ENCODE measurements at places on chromosomes 7 and 10.

DNA sequence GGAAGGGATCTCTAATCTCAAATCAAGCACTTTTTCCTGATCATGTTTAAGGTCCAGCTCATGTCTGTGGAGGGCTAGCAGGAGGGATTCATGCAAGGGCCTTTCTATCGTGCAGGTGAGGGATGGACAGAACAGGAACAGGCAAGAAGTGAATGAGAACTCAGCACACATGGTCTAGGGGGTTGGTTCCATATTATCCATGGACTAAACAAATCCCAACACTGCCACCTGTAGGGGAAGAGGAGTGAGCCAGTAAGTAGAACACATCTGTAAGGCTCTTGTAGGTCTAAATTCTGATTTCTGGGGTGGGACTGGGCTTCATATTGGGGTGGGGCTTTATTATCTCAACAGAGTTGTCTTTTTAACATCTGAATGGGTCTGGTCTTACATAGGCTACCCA lies 138.0 kb upstream of the TARP start:
- no peak for DNase-seq

GRCh38 chr10:97593421-97593820 lies 3.9 kb downstream of the C10orf62 start:
- DNase-seq = no peak

GRCh38 chr7:2017481-2017891 lies 215.3 kb downstream of the MAD1L1 start:
- no peak for DNase-seq

DNA sequence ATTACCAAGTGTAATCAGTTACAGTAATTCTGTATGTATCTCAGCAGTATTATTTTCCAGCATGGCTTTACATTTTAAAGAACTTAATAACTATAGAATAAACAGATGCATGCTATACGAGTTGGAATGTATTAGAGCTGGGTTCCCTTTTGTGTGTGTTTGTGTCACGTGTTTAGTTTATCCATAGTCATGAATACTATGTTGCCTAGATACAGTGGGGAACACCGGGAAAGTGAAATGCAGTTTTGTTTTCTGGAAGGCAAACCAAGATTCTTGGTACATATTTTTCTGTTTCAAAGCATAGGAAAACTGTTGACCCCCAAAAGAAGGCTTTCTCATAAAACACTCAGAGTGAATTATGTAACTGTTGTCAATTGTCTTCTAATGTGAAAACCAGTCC lies 119.0 kb downstream of the FANK1 start:
- no peak for DNase-seq

GRCh38 chr10:98519841-98520240 lies 73.1 kb upstream of the HPS1 start:
- no peak for DNase-seq

DNA sequence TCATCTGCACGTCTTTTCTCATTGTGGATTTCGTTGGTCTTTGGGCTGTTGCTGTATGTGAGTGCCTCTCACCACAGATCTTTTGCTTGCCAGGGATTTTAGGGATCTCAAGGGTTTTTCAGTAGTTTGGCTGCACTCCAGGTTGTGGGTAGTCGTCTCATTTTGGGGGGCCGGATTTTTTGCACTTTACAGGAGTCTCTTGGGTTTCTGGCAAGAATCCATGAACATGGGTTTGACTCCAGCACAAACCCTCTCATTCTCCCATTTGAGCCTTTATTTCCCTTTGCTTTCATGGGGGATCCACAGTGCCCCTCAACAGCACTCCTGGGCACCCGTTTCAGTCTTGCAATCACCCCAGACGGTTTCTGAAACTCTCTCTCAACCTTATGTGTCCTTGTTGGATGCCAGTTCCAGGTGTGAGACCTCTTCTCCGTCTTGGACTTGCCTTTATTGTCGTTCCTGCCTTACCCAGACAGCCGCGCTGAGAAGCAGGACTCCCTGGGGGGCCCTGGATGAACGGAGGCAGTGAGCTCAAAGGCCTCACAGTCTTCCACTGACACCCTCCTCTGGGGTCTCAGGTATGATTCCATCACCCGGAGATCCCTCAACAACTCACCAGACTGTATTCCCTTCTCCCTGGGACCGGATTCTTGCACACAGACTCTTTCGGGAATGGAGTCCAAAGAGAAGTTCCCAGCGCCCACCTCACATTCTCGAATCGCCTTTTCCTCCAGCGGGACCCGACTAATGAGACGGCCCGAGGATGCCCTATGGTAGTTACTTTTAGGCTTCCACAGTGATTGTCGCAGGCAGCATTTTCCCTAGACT lies 18.8 kb upstream of the ZNF273 start:
- no peak for DNase-seq

GRCh38 chr7:20665096-20665495 lies 49.6 kb downstream of the ABCB5 start:
- no peak for DNase-seq

GRCh38 chr7:130293521-130293920 lies 560 bp downstream of the CPA4 start:
- no peak for DNase-seq

DNA sequence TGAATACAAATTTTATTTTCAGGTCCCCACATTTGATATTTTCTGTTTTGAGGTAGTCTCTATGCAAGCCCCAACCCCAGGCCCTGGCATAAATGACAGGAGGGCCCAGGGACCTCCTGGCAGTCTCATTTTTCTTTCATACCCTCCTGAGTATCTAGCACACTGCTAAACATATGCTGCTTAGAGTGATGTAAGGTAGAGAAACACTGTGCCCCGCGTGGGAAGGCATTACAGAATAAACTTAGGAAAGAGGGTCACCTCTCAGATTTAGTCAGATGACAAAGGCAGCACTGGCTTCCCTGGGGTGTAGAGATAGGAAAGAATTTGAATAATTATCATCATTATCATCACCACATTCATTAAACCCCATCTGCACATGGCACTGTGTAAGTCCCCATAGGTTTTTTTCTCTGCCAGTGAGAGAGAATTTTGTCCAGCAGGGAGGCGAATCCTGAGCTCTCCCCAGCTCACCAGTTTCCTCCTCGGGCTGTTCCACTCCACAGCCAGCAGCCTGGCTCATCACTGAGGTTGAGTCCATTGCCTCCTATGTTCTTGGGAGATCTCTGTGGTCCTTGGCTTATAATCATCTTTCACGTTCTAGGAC lies 507.3 kb upstream of the GALNT17 start:
- DNase-seq = no peak

DNA sequence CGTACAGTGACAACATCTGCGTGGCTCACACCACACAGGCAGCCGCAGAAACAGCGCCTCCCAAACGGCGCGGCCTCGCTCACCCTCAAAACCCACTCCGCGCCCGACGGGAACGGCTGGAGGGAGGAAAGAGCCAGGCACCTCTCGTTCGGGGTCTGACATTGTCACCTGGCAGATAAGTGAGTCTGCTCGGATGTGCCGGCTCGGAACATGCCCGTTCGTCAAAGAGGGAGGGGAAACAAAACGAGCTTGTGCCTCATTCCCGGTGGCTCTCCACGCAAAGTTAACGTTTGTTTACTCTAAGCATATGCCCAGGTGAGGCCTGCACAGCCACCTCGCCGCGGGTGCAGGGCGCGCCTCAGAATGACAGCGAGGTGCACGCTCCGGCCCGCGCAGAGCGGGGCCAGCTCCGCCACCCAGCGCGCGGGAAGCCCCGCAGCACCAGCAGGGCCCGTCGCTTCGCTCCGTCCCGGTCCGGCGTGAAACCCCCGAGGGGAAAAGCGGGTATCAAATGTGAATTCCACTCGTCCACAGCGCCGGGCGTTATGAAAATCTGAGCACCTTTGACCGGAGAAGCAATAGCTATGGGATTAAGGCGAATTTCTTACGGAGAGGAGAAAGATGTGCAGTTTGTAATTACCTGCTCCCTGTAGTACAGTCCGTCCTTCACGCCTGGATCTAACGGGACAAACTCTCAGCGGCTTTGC lies 13.1 kb downstream of the CNPY1 start:
- DNase-seq = no peak

All from GF-D8 (cell line).